Esophagus squamous epithelium (tissue), 5 donors: ENCODE measurements at places on chromosomes 6 and 20.
A peak's percentile ranks its signal among the peaks of the same experiment; 100 is the strongest.

GRCh38 chr6:84596488-84596887 is 167.9 kb downstream of the TBX18 start:
- no peak for DNase-seq

DNA sequence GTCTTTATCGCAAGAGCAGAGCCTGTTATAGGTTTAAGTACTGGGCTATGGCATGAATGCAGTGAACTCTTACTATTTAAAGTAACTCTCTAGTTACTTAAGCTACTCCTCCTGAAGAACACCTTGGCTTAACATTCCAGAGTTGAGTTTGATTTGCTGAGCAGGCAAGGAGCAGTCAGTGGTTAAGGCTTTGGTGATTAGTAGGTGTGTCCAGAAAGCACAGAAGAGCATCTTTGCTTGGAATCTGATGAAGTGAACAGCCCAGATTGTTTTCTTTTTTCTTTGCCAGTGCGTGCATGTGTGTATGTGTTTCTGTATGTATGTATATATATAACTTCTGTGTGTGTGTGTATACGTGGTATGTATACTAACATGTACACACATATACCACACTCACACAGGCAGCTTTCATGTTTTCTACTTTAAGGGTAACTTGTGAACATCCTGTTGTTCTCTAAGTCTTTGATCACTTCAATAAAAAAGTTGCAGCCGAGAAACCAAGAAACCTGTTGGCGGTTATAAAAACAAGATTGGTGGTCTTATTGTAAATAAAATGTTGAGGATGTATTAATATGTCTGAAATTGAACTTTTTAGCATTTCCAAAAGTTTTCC is 56.2 kb upstream of the TULP4 start:
- DNase-seq: no peak

GRCh38 chr6:92922216-92922806 is 497.0 kb downstream of the EPHA7 start:
- DNase-seq: no peak

DNA sequence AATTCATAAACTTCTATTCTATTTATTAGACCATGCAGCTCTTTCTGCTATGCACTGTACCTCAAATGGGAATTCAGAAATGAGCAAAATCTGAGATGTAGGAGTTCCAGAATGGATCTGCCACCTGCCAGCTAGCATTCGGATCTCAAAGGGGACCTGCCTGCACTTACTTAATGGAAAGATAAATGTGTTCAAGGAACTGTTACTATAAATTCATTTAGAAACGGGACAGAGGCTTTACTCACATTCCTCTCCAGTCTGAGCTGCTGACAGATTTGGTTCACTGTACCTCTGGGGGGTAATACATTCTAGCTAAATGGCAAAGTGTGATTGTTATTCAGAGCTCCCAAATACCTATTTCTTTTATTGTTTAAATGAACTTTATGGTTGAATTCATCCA is 384.1 kb downstream of the GRIK2 start:
- DNase-seq: no peak

DNA sequence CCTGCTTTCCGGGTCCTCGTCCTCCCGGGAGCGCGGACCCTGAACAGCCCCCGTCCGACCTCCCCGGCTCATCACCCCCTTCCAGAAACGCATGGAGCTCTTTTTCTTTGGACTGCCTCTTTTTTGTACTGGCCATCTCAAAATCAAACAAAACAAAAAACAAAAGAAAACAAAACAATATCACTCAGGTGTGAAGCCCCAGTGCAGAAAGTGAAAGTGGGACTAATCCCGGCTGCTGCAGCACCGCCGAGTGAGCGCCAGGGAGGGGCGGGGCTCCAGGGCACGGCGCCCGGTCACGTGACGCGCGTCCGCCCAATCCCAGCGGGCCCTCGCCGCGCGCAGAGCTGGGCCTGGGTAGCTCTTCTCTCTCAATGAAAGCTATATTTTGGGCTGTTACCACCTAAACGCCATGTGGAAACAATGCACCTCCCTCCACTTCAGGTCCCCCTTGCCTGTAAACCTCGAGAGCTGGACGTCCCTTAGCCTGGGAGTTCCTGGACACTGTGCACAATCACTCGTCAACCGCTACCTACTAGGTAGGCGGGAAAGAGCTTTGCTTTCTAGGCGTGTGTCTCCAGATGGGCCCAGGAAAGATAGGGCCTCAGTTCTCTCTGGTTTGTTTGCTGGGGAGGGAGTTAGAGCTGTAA is 93.7 kb upstream of the PRDM1 start:
- peak; percentile 41 for DNase-seq

DNA sequence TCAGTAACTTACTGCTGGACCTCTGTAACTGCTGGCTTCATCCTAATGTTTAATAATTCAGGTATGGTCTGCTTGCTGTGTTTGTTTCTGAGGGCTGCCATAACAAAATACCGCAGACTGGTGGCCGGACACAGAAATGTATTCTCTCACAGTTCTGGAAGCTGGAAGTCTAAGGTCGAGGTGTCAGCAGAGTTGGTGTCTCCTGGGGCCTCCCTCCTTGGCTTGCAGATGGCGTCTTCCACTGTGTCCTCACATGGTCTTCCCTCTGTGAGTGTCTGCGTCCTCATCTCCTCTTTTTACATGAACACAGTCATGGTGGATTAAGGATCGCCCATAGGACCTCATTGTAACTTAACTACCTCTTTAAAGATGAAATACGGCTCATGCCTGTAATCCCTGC is 389.7 kb upstream of the JARID2 start:
- no peak for DNase-seq

- DNase-seq: no peak
These were observed 73.2 kb upstream of the CNKSR3 start for GRCh38 chr6:154583546-154584188.

GRCh38 chr6:82118150-82118562 is 129.4 kb downstream of the IBTK start:
- no peak for DNase-seq

DNA sequence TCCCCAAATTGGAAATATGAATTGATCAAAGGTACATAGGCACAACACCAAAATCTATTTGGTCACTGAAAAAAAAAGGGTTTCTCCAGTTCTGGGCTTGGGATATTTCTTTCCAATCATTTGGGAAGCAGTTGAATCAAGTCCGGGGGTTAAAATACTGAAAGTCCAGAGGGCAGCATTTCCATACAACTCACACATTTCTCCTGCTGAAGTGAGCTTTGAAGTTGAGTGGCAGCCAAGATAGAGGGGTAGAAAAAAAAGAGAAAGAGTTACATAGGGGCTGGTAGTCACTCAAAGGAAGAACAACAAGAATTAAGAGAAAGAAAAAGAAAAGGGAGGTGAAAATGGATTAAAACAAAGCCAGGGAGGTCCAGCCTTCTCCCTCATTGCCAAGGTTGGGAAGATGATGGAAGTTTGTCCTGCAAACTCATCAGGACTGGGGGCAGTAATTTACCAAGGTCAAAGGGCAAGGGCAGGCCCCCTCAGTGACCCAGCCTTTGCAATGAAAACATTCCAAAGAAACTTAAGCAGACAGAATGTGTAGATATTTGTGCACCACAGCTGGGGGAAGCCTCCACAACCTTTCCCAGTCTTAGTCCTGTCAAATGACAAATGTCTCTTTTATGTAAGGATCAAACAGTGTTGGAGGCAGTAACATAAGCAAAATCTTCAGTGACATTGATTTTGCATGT is 525.3 kb upstream of the JARID2 start:
- DNase-seq: no peak

DNA sequence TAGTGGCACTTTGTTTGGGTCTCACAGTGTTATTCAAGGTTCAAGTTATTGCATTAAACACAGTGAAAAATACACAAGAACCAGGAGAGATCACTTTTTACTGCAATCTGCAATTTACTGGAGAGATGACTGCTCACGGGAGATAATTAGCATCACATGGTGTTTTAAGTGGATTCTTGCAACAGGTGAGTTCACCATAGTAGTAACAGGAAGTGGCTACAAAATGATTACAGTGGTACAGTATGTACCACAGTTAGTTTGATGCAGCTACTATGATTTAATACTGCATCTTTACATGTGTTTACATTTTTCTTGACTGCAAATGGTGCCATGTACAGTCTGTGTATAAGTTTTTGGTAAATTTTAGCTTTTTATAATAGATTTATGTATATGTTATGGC is 96.5 kb upstream of the SCP2D1 start:
- no peak for DNase-seq

- DNase-seq: no peak
These were observed 29.6 kb upstream of the ASIP start for GRCh38 chr20:34211591-34211990.

DNA sequence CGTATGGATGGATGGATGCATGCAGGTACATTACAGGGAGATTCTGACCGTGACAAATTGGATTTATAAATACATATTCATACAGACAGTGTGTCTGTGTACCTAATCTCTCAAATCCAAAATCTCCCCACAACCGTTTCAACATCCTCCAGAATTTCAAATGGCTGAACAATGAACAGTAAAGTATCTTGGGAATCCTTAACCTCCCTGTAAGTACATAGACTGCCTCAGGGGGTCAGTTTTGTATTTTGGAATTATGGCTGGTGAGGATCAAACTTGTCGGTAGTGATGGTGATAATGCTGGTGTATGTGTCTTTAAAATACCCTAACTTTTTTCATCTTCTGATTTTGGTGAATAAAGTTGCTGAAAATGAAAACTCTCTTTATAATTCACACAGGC is 246.2 kb downstream of the FOXC1 start:
- DNase-seq: no peak

- no peak for DNase-seq
These were observed 10.6 kb upstream of the FAM110A start for GRCh38 chr20:822651-823573.

GRCh38 chr6:81755551-81755950 is 3.1 kb upstream of the TENT5A start:
- no peak for DNase-seq

GRCh38 chr6:168148231-168148849 is 69.3 kb upstream of the FRMD1 start:
- no peak for DNase-seq

DNA sequence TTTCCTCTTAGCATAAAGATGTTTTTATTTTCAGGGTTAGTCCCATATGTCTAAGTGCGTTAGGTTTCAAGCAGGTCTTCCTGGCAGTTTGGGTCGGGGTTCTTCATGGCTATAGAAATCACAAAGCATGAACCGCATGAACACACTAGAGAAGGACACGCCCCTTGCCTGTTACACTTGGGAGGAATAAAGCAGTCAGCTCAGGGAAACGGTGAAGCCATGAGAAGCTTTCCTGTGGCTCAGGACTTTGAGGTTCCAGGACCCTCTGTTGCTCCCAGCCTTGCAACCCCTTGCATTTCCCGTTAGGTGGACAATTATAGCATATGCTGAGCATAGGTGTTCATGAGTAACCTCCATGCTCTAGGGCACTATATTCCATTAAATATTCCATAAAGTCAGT is 96.7 kb downstream of the SYCP2 start:
- no peak for DNase-seq

DNA sequence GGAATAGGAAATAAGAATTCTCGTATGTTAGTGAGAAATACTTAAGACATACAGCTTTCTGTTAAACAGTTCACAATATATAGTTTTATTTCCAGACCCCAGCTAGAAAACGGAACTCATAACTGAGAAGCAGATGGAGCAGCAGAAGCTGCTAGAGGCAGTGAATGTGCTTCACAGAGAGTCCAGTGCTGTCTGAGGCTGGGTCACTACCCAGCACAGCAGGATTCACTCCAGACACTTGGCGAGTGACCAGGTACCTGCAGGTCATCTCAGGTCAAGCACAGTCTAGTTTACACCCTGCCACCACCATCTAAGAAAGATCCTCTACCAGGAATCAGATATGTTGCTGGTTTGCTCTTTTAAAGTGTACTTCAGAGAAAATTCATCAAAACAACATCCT is 243.1 kb upstream of the RAB32 start:
- no peak for DNase-seq

DNA sequence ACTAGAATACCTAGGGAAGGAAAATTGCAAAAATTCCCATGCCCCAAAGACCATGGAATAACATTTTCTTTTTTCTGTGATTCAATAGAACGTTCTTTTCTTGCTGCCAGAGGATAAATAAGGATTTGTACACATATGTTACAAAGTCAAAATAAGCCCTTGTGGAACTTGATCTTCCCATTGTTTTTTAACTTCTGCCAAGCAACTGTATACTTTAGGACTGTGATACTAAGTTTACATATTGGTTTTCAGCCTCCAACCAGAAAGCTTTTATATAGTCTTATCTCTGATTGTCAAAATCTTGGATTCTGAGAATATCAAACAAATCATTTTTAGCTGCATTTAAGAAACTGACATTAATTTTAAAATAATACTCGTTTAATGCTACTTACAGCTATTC is 84.6 kb downstream of the HMGCLL1 start:
- no peak for DNase-seq
